ENCODE measurements at places on chromosomes 4 and X.
A peak's percentile ranks its signal among the peaks of the same experiment; 100 is the strongest.

DNA sequence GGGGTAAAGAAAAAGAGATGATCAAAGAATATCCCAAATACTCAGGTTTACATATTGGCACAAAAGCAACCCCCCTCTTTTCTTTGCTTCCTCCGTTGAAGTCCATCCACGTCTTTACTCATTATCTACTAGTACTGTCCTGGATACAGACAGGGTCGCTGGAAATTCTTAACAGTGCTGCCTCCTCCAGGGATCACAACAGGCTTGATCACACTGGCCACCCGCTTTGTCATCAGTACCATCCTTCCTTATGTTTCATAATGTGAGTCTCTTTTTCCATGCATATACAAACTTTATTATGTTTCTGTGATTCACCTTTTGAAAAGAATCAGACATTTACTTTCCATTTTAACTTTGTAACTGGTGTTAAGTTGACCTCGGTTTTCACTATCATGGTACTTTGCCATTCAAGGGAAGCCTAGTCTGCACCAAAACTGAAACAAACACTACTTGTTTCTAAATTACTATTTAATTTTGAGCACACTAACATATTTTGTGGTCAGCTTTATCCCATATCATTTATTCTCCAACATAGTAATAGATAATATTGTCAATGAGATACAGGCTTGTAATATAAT is 387.5 kb upstream of the PPP1R2C start:
- DNase-seq = no peak

DNA sequence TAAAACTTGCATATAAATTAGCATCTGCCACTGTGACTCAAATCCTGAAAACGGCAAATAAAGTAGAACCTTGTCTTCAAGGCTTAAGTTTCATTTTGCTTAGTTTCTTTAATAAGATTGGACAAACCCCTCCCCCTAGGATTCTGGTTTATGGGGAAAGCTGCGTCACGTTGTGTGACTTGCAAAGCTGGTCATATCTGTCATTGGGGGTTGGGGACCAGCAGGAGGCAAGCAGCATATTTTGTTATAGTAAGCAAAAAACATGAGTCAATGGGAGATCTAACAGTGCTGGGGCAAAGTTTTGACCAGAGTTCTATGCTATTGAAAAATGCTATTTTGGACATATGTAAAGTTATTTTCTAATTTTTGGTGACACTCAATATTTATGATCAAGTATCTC is 407.3 kb downstream of the PCDH18 start:
- DNase-seq = peak; percentile 5

GRCh38 chr4:84750960-84751283 is 168.0 kb downstream of the CDS1 start:
- DNase-seq = no peak

GRCh38 chr4:8403173-8403753 is 37.3 kb downstream of the ACOX3 start:
- DNase-seq = peak; percentile 79

GRCh38 chr4:87268411-87268810 is 48.0 kb upstream of the KLHL8 start:
- no peak for DNase-seq

Data from left lung (tissue), 14 donors.